ENCODE measurements at places on chromosomes 16 and 17.

DNA sequence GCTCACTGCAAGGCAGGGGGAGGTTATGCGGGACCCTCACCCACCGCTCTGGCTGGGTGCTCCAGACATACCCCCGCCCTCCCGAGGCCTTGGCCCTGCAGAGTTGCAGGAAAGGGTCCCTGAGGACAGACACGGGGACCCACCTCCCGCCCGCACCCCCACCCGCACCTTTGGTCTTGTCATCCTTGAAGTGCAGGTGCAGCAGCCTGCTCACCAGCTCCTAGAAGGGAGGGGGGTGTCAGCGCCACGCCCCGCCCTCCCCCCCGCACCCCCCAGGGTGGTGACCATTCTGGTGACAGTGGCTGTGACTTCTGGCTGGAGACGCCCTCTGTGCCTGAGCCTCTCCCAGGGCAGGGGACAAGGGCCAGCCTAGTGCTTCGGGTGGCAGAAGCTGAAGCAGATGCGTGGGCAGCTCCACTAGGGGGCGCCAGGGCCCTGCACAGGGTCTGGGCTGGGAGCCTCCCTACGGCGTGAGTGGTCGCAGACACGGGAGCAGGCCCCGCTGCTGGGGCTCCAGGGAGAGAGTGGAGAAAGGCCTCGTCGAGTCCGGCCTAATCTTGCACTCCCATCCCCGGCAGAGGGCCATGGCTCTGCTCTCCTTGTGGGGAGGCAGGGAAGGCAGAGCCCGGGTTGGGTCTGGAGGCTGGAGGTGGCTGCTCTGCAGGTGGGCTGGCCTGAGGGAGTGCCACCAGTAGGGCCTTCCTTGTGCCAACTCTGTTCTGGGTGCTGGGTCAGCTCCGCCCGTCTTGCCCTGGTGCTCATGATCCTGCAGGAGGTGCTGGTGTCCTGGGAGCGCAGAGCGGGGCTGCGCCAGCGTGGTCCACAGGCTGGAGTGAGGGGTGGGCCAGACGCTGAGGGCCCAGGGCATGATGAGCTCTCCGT, 2.7 kb downstream of the CENPX start:
- no peak for DNase-seq

GRCh38 chr17:56887552-56888467, 26.0 kb downstream of the TRIM25 start:
- DNase-seq = no peak

DNA sequence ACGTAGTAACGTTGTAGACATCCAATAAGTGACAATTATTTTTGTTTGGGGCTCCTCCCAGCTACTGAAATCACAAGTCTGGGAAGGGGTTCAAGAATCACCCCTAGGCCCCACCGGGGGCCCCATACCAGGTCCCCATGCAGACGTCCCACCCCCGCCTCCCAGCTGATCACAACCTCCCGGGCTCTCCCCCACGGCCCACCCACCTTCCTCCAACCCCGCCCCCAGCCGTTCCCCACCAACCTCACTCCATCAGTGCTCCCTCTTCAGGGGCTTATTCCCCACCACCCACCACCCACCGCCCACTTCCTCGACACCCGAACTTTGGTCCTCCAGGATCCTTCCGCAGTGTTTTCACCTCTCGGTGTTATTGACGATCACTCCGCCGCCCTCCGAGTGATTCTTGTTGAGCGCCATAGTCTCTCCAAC, 240 bp downstream of the WBP2 start:
- DNase-seq = no peak

- peak; percentile 22 for DNase-seq
These were observed 1.8 kb downstream of the MMP15 start for GRCh38 chr16:58027161-58027915.

DNA sequence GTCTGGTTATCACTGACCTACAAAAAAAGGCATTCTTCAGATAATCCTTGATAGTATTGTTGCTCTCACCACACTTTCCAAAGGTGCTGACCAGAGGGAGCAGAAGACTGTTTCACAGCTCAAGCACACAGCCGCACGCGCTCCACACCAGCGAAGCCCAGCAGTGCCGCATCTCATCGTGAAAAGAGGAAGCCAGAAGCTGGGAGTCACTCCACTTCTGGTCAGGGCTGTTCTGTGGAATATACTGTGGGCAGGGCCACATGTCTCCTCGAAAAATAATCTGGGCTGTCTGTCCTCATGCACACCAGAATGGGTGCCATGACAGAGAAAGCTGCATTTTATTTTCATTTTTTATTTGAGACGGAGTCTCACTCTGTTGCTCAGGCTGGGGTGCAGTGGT, 7.3 kb upstream of the PRSS36 start:
- DNase-seq = no peak

GRCh38 chr17:8695916-8696415, 48.7 kb downstream of the CCDC42 start:
- no peak for DNase-seq

DNA sequence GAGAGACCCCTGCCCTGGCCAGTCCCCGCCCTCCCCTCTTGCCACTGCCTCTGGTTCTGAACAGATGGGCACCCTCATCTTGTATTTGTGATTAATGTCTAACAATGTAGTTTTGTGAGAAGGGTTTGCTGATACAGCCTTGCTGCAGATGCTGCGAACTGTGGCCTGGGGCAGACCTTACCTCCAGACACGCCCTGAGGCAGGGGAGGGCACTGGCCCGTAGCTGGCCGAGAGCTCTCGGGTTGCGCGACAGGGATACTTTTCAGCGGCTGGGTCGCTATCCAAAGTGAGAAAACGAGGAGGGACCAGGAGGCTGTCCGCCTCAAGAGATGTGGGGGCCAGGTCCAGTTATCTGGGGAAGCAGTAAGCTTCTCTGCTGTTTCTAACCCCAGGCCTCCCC, 21.9 kb downstream of the STH start:
- no peak for DNase-seq

DNA sequence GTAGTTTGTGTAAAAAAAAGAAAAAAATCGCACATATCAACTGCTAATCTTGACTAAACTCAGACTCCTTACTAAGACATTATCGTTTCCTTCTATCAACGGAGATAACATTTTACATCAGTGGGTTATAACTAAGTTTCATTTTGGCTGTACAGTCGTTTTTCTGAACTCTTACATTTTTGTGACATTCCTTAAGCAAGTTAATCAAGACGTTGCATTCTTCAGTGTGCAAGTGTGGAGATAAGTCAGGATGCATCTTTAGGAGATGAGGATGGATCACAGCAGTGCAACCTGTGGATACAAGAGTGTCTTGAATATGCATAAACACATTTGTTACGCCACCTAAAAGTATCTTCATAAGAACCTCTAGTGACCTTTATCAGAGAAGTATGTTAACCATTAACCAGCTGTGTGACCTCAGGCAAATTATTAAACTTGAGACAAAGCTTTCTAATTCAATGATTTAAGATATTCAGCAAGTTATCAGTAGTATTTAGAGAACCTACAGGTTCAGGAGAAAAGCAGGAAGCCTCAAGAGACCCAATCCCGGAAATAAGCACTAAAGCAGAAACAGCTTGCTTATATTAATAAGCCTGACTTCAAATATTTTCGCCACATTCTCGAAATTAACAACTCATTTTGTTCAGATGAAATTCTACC, 9.4 kb downstream of the CMC2 start:
- no peak for DNase-seq

- DNase-seq = peak; percentile 16
These were observed 108.9 kb downstream of the CDH13 start for GRCh38 chr16:82735673-82736091.

DNA sequence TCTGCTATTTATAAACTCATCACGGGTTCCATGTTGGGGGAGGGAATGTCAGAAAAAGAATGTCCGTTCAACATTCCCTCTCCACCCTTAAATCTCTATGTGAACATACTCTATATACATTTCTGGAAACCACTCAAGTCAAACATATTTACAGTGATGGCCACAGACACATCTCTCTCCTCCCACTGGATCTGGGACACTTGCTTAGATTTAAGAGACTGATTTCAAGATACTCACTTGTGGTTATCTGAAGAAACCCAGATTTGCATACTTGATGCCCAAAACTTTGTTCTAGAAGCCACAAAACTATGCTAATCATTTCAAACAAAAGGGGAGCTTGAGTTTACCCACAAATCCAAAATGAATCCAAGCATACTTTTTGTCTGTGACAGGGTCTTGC, 182.9 kb upstream of the SOX9 start:
- DNase-seq = peak; percentile 22

DNA sequence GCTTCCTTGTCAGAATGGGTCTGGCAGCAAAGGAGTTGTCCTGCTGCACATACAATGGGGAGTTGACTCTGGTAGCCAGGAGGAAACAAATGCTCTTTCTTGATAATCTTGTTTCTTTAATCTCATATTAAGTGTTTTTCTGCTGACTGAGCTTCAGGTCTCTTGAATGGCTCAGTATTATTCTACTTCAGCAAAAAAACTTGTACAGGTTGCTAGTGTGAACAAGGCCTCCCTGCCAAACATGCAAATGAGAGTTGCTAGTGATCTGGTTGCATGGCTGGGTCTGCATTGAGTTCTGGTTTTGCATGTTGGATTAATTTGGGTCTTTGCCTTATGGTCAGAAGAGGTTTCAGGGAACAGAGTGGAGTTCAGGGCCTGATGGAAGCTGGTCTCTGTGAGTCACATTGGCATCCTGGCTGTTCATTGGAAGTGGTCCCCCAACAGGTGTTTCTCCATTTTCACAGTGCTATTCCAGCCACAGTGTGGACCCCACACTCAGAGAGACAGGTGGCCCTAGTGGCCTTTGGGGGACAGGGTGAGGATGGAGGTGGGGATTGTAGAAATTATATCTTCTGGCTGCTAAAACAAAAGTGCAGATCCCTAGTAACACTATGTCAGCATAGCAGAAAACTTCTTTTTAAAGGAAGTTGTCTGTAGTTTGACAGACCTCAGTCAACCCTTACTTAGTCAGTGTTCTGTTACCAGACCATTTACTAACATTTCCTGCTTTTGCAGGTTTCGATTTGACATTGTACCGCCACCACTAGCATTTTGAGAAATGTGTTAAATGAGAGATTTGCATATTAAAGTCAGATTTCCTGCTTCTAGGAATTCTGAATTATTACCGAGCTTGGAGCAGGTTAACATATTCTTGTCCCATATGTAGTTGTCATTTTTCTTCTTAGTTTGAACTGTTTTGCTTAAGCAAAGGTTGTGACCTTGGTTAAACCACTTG, 47.1 kb downstream of the EPN2 start:
- no peak for DNase-seq

DNA sequence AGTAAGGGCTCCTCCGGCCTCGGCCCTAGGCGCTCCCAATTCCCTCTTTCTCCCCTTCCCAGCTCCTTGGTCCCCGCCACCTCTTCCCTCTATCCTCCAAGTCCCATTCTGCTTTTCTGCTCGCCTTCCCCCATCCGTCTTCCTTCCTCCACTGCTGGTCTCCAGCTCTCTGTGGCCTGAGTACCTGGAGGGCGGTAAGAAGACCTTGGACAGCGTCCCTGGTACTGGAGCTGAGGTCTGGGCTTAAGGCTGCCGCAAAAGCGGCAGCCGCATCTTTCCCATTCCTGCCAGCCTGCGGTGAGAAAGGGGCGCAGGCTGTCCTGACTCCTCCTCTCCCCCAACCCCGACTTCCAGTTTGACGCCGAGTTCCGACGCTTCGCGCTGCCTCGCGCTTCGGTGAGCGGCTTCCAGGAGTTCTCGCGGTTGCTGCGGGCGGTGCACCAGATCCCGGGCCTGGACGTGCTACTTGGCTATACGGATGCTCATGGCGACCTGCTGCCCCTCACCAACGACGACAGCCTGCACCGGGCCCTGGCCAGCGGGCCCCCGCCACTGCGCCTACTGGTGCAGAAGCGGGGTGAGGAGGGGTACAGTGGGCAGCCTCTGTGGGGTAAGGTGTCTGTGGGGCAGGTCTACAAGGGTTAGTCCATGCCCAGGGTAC, 471 bp downstream of the PARD6A start:
- DNase-seq = no peak

- DNase-seq = no peak
These were observed 15.4 kb downstream of the USP6 start for GRCh38 chr17:5131146-5131715.

GRCh38 chr17:57456622-57457021, 200.3 kb downstream of the MSI2 start:
- peak; percentile 18 for DNase-seq

- no peak for DNase-seq
These were observed 174.1 kb downstream of the SNX29 start for GRCh38 chr16:12150600-12150999.

- no peak for DNase-seq
These were observed 2.0 kb downstream of the DNAI2 start for GRCh38 chr17:74276051-74276476.

DNA sequence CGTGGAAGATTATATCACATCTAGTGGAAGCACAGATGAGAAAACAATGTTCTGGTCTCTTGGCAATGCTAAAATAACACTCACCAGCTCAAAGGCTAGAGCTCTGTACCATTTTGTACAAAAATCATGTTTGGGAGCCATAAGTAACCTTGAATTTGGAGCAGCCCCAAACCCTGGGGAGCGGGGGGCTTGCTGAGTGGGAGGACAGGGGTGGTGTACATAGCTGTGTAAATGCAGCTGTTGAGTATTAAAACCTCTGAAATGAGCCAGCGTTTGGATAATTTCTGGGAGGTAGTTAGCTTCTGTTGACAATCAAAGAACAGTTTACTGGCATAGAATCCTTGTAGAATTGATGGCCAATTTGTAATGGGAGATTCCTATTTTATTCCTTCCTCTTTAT, 4.3 kb downstream of the MYH8 start:
- DNase-seq = no peak

DNA sequence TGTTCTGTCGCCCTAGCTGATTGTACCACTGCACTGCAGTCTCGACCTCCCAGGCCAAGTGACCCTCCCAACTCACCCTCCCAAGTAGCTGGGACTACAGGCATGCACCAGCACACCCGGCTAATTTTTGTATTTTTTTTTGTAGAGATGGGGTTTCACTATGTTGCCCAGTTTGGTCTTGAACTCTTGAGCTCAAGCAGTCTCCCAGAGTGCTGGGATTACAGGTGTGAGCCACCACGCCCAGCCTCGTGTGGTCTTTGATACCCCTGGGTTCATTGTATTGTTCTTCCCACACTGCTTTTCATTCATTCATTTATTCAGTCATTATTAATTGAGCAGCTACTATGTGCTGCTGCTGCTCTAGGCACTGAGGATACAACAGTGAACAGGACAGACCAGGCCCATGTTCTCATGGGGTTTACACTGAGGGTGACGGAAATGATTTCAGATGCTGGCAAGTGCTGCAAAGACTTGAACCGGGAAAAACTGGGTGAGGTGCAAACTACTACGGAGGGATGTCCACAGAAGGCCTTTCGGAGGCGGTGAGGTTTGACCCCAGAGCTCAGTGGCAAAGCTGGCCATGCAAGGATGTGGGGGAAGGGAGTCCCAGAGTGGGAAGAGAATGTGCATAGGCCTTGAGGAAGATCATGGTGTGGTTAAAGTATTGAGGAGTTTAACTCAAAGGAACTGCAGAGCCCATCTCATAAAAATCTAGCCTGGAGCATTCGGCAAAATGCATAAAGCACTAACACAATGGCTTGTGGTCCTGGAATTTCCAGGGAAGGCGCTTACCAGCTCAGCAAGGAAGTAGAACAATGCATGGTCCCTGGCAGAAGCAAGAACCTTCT, 10.9 kb downstream of the ABCC1 start:
- DNase-seq = no peak
